ENCODE measurements at places on chromosomes 2 and 18. TPM values are rescaled to one million over a fixed set of nuclear protein-coding genes. Genes with fewer than 3 reads are reported as not detected.

UGT1A10 gene
- total RNA-seq = not detected

MALL gene
- total RNA-seq = not detected

CD8A gene
- total RNA-seq = 2.6 TPM

TMEM182 gene
- total RNA-seq = 2.2 TPM

SERPINB5 gene
- not detected for total RNA-seq

PLCL1 gene
- 2.5 TPM for total RNA-seq

STPG4 gene
- total RNA-seq = 0.22 TPM

TNFAIP6 gene
- not detected for total RNA-seq

CTDP1 gene
- 35.1 TPM for total RNA-seq

DES gene
- total RNA-seq = not detected

GRB14 gene
- not detected for total RNA-seq

HOXD4 gene
- total RNA-seq = not detected

ALPG gene
- not detected for total RNA-seq

PTH2R gene
- 0.07 TPM for total RNA-seq

GALNT14 gene
- 0.27 TPM for total RNA-seq

C2orf74 gene
- 4.6 TPM for total RNA-seq

SH3YL1 gene
- 12.9 TPM for total RNA-seq

BMP10 gene
- 0.27 TPM for total RNA-seq

NAT8 gene
- total RNA-seq = not detected

MC5R gene
- 0.15 TPM for total RNA-seq

All from T-helper 1 cell treated with Interleukin-12 subunit alpha and Interleukin-12 subunit beta and Interleukin-4 antibody, amounts not matched to agents 30 ng/mL and 1 ng/mL, for 36 hours (primary cell).